ENCODE measurements at places on chromosomes 11 and 22.

- DNase-seq: no peak
Measured at GRCh38 chr11:6397156-6397555, 6.9 kb downstream of the SMPD1 start.

DNA sequence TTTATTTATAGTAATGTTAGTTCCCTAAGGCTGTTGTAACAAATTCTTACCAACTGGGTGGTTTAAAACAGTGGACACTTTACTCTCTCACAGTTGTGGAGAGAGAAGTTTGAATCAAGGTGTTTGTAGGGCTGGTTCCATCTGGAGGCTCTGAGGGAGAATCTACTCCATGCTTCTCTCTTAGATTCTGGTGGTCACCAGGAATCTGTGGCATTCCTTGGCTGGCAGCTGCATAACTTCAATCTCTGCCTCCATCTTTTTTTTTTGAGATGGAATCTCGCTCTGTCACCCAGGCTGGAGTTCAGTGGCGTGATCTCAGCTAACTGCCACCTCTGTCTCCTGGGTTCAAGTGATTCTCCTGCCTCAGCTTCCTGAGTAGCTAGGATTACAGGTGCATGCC is 46.3 kb downstream of the LDLRAD3 start:
- no peak for DNase-seq

- no peak for DNase-seq
Measured at GRCh38 chr11:96218901-96219300, 124.1 kb downstream of the MAML2 start.

GRCh38 chr22:39117585-39118191 is 20.6 kb downstream of the APOBEC3H start:
- peak; percentile 52 for DNase-seq

- peak; percentile 15 for DNase-seq
Measured at GRCh38 chr22:43993072-43993760, 30.9 kb upstream of the PARVB start.

DNA sequence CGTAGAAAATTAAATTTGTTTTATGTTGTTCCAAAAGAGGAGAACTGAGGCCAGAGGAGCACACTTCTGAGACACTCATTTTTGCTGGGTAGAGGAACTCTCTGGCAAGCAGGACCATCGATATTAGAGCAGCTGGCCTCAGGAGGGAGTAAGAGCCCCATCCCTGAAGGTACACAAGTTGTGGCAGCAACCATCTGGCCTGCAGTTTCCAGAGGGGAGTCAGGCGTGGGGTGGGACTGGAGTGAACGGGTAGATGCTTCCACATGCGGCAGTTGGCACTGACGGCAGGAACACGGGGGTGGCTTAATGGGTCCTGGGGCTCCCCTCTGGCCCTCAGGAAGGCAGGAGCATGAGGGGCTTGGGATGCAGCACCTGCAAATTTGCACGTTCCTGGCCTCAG is 13.2 kb upstream of the SSTR3 start:
- no peak for DNase-seq

DNA sequence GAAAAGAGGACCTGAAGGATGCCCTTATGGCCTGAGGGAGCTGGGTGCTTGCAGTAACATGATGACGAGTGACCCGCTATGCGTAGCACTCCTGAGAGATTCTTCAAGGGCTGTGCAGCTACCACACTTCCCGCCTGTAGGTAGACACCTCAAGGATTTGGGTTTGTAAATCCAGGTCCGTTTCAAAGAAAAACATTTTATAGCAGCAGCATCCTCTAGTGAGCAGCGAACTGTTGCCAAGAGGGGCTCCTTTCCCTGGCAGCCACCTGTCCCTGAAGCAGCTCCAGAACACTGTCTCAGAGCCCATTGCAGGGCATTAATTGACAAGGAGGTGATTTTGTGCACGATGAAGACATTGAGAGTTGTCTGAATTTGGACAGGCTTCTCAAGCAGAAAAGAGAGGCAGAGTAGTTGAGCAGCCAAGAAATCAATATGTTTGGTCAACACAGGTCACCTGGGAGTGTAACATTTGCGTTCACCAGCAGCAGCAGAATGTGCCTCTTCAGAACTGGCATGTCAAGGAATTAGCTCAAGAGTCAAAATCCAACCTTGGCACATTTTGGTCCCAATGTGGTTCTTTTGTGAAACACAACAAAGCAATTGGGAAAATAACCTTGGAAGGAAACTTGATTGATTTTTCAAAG is 209.8 kb upstream of the MTNR1B start:
- DNase-seq: no peak

DNA sequence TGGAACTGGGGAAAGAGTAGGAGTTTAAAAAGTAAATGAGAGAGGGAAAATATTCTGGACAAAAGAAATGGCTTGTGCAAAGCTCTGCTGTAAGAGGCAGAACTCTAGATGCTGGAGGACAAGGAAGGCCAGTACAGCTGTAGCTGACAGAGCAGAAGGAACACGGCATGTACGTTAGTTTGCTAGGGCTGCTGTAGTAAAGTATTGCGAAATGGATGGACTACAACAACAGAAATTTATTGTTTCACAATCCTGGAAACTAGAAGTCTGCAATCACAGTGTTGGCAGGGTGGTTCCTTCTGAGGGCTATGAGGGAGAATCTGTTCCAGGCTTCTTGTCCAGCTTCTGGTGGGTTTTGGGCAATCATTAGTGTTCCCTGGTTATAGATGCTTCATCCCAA is 454.4 kb downstream of the NTM start:
- no peak for DNase-seq

DNA sequence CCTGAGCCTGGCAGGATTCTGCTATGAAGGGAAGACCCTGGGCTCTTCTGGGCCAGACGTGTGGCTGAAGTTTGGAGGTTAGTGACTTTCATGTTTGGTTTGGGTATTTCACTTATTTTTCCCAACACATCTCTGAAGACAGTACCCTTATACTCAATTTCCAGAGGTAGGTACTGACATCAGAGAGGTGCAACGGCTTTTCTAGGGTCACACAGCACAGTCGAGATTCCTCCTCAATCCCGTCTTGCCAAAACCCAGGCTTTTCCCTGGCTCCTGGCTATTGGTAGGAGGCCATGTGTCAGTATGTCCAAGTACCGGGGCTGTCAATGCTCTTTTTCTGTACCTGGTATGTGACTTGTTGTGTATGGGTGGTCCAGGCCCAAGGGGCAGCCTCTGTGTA is 6.1 kb upstream of the PMM1 start:
- DNase-seq: no peak

DNA sequence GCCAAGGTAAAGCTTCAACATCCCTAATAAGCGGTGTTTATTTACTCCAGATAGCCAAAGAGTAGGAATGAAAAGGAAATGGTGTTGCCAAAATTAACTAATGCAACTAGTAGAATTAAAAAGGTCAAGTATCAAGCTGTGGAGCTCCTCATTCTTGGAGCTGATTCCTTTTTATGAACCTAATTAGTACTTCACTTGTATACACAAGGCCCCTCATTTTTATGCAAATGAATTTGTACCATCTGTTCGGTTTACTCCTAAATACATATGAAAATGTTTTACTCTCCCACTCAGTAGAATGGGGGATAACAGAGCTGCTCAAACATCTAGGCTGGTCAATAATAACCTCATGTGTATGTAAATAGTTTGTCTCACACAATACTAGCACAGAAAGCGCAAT is 426.4 kb upstream of the LUZP2 start:
- DNase-seq: no peak

GRCh38 chr11:13713982-13714381 is 45.5 kb downstream of the FAR1 start:
- DNase-seq: no peak

GRCh38 chr11:127864861-127865260 is 722.5 kb downstream of the ETS1 start:
- DNase-seq: no peak

- DNase-seq: no peak
Measured at GRCh38 chr11:45800261-45800660, 4.7 kb upstream of the SLC35C1 start.

DNA sequence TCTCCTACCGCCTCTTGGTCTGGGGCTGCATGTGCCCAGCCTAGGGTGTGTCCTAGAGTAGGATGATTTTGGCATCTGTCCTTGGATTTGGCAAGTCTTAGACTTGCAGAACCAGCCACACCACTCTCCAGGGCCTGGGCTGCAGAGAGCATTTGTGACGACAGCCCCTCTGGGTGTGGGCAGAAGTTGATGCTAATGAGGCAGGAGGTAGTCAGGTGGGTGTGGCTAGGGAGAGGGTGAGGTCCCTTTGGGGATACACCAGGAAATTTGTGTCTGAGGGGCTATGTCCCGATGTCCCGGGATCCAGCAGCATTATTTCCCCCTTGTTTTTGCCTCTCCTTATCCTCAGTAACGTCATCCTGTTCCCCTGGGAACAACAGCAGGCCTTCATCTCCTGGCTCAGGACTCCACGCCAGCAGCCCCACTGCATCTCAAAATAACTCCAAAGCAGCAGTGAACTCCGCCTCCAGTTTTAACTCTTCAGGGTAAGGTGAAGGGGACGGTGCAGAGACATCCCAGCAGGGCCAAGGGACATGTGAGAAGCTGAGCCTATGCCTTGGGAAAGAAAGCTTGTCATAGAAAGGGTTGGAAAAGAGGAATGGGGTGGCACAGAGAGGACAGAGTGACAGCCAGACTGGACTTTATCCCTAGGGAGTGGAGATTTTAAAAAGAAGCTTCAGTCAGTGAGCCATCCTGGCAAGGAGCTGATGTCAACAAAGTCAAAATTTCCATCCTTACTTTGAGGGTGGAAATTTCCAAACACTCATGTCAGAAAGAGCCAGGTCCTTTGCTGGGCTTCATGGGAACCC is 8.0 kb upstream of the TLCD5 start:
- no peak for DNase-seq

DNA sequence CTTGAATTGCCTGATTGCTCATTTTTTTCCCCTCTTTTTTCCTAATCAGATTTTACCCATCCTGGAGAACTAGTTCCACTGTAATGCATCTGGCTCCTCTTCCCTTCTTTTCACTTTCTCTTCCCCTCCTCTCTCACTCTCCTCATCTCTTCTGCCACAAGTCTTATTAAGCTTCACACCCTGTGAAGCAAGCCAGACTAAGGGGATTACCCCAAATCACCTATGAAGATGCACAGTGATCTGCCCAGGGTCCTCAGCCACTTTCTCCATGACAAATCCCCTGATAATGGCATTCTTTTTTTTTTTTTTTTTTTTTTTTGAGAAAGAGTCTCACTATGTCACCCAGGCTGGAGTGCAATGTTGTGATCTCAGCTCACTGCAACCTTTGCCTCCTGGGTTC is 11.2 kb downstream of the UBASH3B start:
- no peak for DNase-seq

All from stimulated activated CD8-positive, alpha-beta memory T cell treated with anti-CD3 and anti-CD28 coated beads, Interleukin-7, amount 100 ng/mL, for 24 hours (primary cell).